Activated naive CD4-positive, alpha-beta T cell treated with anti-CD3 and anti-CD28 coated beads, Interleukin-2, amount 50 U/mL, for 16 hours (primary cell): ENCODE measurements at places on chromosomes 13 and 19.
A peak's percentile ranks its signal among the peaks of the same experiment; 100 is the strongest.

DNA sequence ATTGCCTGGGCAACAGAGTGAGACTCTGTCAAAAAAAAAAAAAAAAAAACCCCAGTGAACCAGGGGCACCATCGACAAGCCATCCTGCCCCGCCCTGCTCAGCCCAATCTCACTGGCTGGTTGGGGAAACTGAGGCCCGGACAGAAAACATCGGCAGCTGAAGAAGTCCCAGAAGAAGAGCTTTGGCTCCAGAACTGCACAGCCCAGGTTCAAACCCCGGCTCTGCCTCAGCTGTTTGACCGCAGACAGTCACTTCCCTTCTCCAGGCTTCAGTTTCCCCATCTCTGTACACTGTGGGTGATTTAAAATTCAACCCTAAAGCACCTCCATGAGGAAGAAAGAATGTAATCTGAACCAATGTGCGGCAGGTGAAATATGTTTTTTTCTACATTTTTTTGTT is 9.4 kb upstream of the SEMA6B start:
- DNase-seq = no peak

DNA sequence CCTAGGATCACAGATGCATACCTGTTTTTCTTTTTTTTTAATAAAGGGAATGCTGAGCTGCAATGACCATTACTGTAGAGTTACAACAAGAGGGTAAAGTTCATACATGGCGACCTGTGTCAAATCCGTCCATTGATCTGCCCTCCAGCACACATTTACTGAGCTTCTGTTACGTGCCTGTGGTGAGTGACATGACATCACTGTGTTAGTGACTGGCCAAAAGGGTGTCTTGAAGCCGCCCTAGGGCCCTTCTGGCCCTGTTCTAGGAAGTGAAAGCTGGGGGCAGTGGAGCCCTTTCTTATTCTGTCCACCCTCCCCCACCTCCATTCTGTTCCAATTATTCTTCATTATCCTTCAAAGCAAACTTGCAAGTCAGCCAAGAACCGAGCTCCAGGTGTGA is 66.3 kb downstream of the ZIC5 start:
- no peak for DNase-seq

DNA sequence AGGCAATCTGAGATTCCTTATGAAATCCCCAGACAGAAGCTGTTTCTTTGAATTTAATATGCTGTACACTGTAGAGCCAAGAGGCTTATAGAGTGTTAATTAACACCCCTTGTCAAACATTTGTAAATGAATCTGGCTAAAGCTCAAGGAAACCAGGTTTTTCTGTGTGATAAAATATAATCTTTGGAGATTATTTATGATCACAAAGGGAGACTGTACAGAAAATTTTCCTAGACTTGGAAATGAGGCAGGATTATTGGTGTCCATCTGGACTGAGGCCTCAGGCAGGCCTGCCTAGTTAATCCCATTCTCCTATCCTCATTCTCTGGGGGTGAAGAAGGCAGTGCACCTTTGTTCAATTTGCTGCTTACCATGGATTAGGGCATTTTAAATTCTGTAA is 17.8 kb downstream of the KL start:
- DNase-seq = no peak

- DNase-seq = peak; percentile 18
Observed at GRCh38 chr13:105410602-105411001, 1124.9 kb downstream of the EFNB2 start.

GRCh38 chr13:58190577-58190976 is 559.0 kb downstream of the PCDH17 start:
- no peak for DNase-seq

DNA sequence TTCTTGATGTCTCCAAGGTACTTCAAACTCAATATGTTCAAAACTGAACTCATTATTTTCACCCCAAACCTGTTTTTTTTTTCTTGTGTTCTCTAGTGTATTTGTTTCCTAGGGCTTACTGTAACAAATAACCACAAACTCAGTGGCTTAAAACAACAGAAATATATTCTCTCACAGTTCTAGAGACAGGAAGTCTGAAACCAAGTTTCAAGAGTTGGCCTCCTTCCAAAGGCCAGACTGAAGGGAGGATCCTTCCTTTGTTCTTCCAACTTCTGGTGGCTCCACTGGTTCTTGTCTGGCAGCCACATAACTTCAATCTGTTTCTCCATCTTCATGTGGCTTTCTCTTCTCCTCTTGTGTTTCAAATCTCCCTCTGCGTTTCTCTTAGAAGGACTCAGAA is 62.0 kb upstream of the PDCD5 start:
- DNase-seq = no peak

GRCh38 chr19:15433519-15434069 is 14.8 kb upstream of the AKAP8L start:
- DNase-seq = no peak

DNA sequence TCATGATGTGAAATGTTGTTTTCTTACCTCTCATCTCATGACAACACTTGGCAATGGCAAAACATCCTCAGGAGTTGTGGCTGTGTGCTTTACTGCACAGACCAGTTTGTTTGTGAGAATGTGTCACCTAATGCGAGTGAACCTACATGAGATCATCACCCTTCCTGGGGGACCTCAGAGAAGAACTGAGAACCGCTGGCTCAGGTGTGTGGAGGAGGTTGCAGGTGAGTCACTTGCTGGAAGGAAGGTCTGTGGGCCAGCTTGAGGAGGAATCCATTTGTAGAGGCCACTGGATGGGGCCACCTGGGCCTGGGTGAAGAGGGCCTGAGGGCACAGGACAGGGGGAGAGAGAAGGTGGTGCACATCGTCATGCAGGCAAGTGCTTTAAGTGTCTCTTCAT is 3.0 kb upstream of the CEACAM1 start:
- DNase-seq = no peak

GRCh38 chr13:95588721-95589120 is 36.2 kb downstream of the CLDN10 start:
- DNase-seq = no peak

- DNase-seq = peak; percentile 30
Observed at GRCh38 chr13:97028441-97029299, 34.4 kb upstream of the OXGR1 start.

- no peak for DNase-seq
Observed at GRCh38 chr13:110387451-110388107, 80.5 kb downstream of the COL4A2 start.

DNA sequence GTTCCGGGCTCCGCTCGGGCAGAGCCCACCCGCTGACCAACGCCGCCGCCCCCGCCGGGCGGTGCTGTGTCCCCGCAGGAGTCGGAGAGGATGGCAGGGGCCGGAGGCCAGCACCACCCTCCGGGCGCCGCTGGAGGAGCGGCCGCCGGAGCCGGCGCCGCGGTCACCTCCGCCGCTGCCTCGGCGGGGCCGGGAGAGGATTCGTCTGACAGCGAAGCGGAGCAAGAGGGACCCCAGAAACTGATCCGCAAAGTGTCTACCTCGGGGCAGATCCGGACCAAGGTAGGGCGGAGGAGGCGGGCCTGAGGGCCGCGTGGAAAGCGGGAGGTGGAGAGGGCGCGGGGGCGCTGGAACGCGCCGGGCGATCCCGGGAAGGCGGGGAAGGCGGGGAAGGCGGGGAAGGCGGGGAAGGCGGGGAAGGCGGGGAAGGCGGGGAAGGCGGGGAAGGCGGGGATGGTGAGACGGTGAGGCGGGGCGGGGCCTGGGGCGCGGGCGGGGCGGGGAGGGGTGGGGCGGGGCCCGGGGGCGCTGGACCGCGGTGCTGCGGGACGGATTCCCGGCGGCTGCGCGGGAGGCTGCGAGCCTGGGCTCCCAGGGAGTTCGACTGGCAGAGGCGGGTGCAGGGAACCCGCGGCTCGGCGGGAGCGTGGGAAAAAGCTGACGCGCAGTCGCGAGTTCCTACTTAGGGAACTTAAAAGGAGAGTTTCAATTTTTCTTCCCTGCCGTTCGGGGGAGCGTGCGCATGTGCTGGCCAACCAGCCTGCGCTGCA is 421 bp downstream of the DGKH start:
- peak; percentile 58 for DNase-seq

- no peak for DNase-seq
Observed at GRCh38 chr13:102721800-102722231, 27.0 kb upstream of the METTL21C start.

- DNase-seq = no peak
Observed at GRCh38 chr13:98158172-98158899, 15.4 kb downstream of the FARP1 start.

- no peak for DNase-seq
Observed at GRCh38 chr19:48844472-48844871, 8.2 kb upstream of the HSD17B14 start.

GRCh38 chr13:45316338-45316737 is 24.6 kb downstream of the TPT1 start:
- DNase-seq = no peak

GRCh38 chr13:26688286-26688685 is 72.3 kb downstream of the GPR12 start:
- no peak for DNase-seq

- no peak for DNase-seq
Observed at GRCh38 chr19:33089010-33089409, 8.0 kb downstream of the GPATCH1 start.

- no peak for DNase-seq
Observed at GRCh38 chr13:112696869-112697465, 7.1 kb downstream of the ATP11A start.

- DNase-seq = no peak
Observed at GRCh38 chr19:13015361-13016223, 20.3 kb downstream of the NFIX start.

GRCh38 chr19:16516381-16516780 is 20.2 kb downstream of the C19orf44 start:
- no peak for DNase-seq

DNA sequence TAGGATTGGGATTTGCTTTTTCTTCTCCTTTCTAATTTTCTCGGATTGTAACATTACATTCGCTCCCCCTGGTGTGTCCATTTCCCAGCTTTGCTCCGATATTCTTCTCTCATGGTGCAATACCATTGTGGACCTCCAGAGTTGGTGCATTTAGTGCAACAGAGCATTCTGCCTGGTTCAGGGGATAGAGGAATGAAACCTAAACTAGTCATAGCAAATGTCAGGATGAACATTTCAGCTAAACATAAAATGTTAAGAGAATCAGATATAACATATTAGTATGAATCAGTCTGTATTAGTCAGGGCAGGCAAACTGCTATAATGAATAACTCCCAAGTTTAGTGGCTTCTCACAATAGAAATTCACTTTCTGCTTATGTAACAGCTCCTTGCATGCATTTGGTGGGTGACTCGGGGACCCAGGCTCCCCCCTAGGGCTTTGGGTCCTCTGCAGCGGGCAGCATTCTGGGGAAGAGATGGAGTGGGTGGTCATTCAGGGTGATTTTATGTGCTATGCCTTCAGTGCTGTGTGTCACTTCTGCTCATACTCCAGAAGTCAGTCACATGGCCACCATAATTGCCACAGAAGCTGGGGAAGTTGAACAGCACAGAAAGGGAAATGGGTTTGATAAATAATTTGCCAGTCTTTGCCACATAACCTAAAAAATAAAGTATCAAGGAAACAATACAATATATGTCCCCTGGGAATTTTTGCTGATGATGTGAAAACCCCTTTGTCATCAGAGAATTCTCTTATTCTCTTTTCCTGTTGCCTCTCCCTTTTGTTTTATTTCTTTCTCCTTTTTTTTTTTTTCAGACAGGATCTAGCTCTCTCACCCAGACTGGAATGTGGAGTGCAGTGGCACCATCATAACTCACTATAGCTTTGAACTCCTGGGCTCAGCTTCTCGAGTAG is 111.0 kb downstream of the HSPH1 start:
- DNase-seq = no peak

GRCh38 chr19:48737360-48737998 is 2.9 kb downstream of the RASIP1 start:
- no peak for DNase-seq

DNA sequence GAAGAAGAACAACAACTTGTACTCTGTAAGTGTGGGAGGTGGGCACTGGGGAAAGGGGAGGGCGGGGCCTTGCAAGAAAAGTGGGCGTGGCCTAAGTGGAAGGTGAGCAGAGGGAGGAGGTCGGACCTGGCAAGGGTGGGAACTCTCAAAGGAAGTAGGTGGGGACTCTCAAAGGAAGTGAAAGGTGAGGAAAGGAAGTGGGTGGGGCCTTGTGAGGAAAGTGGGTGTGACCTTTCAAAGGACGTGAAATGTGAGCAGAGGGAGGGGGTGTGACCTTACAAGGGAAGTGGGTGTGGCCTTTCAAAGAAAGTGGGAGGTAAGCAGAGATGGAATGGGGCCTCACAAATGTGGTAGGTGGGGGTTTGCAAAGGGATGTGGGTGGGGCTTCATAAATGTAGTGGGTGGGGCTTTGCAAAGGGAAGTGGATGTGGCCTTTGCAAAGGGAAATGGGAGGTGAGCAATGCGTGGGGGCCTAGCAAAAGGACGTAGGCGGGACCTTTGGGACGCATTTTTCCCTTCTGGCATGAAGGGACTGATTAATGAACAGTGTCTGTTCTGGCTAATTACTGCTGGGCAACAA is 25.9 kb downstream of the ACSBG2 start:
- DNase-seq = peak; percentile 25

DNA sequence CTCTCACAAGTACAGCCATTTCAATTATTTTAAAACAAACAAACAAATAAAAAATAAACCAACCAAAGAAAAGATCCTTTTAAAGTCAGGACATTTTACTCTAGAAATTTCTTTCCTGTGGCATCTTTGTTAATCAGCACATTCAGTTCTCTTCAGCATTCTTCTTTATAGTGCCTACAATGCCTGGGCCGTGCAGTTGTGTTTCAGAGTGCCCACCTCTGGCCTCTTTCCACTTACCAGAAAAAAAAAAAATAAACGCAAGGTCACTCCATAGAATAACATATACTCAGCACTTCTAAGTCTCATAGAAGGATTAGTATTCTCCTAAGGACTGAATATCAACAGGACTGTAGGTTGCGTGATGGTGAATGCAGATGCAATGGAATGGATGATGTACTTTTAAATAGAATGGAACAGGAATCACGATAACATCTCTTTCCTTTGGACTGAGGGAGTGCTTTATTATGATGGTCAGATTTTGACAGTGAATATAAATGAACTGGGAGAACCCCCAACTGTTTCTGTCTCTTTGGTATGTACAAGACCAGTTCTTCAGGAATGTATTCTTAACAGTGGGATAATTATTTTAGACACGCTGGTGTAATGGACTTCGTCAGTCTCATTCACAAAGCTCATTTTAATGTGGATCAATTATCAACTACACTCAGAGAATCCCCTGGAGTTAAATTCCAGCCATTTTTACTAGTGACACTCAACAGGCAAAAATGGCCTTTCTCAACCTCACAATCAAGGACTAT is 125.0 kb upstream of the NBEA start:
- no peak for DNase-seq

- DNase-seq = no peak
Observed at GRCh38 chr13:113088691-113089020, 16.9 kb upstream of the F7 start.

- DNase-seq = no peak
Observed at GRCh38 chr19:2227415-2228156, 8.5 kb downstream of the PLEKHJ1 start.

DNA sequence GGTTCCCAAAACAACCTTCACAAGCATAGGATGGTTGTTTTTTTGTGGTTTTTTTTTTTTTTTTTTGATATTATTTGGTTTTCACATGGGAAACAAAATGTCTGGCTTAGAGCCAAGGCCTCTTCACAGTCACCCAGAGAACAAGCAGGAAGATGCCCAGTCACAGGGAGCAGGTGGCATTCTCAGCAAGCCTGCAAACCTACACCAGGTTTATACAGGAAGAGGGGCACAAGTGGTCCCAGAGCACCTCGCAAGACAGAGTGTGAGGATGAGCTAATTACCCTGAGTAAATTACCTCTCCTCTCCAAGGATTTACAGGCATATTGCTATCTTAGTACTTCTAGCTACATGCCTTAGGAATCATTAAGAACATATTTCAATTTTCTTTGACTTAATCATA is 1375.6 kb downstream of the EFNB2 start:
- no peak for DNase-seq

- DNase-seq = no peak
Observed at GRCh38 chr13:67806796-67807195, 576.7 kb upstream of the PCDH9 start.
